ENCODE measurements at places on chromosomes 3 and 15.
A peak's percentile ranks its signal among the peaks of the same experiment; 100 is the strongest.

DNA sequence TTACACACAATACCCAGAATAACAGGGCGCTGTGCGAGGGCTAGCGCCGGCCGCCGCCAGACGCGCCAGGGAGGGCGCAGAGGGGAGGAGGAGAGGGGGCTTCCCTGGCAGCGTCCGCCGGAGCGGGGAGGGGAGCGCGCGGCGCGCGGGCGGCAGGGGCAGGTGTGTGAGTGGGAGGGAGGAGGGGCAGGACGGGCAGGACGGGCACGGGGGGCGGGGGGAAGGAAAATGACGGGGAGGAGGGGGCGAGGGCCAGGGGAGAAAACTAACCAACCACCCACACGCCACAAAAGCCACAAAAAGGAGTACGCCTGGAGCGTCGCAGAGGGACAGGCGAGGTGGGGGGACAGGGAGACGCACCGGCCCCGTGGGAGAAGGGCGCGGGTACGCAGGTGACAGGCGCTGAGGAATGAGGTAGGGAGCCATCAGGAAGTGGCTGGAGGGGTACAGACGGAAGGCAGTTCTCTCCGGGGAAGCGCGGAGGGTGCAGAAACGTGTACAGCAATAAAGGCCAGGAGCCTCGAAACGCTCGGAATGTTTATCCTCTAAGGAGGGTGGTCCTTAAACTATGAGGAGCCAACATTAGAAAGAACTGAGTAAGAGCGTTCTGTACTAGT lies 610 bp upstream of the SATB1 start:
- DNase-seq, result peak; percentile 51

DNA sequence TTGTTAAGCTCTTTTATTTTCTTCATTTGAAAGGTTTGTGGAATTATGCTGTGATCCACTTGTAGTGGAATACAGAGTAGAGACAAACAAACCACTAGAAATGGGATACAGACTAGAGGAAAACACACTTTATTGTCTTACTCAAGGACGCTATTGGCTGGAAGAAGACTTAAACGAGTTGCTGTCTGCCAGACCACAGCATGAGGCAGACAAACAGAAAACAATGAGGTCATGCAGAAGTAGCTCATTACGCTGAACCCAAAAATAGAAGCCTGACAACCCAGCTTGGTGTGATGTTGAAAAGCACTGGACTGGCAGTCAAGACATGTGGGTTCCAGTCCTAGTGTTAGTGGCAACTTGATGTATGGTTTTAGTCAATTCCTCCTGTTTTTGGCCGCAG lies 62.4 kb upstream of the P3H2 start:
- no peak for DNase-seq

GRCh38 chr3:114293838-114294535 lies at the start of gene TIGIT:
TIGIT (plus strand) TSS chr3:114294028; CDS start chr3:114294062, 34 bp downstream.
- DNase-seq, result no peak

GRCh38 chr3:112124907-112125607 lies 8.0 kb downstream of the GCSAM start:
- no peak for DNase-seq

DNA sequence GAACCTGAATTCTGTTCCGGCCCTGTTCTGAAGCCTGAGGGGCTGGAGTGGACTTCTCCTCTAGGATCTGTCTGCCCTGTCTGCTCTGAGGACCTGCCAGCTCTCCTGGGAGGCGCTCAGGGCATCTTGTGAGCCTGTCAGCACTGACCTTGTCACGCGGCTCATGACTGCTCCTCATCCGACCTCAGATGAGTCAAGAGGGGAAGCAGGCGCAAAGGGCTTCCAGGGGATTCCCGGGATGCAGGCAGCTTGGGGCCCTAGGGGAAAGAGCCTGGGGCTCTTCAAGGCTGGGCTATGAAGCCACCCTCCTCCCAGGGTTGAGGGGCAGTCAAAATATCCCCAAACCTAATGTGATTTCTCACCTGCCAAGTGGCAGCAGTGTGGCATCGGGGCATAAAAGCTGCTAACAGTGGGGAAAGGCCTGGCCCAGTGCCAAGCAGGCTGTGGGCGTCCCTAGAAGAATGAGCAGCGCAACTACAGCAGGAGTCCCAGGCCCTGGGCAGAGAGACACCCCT lies 27.6 kb upstream of the ANKDD1A start:
- peak; percentile 51 for DNase-seq

- DNase-seq, result no peak
Observed at GRCh38 chr3:4908433-4909156, 70.6 kb upstream of the BHLHE40 start.

GRCh38 chr3:187516446-187517185 lies 148.4 kb downstream of the RTP4 start:
- no peak for DNase-seq

DNA sequence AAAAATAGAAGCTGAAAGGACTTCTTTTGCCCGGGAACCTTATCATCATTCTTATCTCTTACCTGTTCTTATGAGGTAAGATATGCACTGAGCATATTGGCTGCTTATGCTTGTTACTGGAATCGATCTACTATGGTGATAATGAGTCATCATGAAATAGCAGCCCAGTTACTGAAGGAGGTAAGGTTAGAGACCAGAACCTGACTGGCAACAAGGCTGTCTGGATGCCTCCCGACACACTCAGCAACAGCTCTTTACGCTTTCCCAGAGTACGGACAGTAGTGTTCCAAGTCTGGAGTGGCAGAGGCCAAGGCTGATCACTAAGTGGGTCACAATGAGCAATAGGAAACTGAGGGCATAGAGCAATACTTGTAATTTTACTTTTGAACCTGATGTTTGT lies 314.1 kb downstream of the NLGN1 start:
- no peak for DNase-seq

All from activated CD4-positive, CD25-positive, alpha-beta regulatory T cell (primary cell).